ENCODE measurements at places on chromosomes 16 and 17.
A peak's percentile ranks its signal among the peaks of the same experiment; 100 is the strongest.

GRCh38 chr16:1708083-1708767 lies 2.2 kb downstream of the MAPK8IP3 start:
- DNase-seq, result no peak

- DNase-seq, result no peak
Observed at GRCh38 chr16:84879569-84880487, 60.0 kb downstream of the CRISPLD2 start.

DNA sequence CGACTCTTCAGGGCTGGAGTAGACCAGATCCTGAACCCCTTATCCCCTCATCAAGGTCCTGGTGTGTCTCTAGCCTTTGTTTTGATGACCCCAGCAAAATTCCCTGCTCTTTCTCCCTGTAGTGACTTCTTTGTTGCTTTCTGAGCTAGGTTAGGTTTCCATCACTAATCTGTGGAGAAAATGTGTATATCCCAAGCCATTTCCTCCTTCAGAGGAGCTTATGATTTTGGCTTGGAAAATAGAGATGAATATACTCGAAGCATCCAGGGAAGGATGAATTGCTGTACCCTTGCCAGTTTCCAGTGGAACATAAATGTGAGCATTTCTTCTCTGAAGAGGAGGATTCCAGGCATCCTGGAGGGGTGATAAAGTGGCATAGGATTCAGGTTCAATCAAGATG lies 55.8 kb downstream of the KSR1 start:
- no peak for DNase-seq

GRCh38 chr16:85428168-85428898 lies 184.8 kb upstream of the GSE1 start:
- peak; percentile 46 for DNase-seq

DNA sequence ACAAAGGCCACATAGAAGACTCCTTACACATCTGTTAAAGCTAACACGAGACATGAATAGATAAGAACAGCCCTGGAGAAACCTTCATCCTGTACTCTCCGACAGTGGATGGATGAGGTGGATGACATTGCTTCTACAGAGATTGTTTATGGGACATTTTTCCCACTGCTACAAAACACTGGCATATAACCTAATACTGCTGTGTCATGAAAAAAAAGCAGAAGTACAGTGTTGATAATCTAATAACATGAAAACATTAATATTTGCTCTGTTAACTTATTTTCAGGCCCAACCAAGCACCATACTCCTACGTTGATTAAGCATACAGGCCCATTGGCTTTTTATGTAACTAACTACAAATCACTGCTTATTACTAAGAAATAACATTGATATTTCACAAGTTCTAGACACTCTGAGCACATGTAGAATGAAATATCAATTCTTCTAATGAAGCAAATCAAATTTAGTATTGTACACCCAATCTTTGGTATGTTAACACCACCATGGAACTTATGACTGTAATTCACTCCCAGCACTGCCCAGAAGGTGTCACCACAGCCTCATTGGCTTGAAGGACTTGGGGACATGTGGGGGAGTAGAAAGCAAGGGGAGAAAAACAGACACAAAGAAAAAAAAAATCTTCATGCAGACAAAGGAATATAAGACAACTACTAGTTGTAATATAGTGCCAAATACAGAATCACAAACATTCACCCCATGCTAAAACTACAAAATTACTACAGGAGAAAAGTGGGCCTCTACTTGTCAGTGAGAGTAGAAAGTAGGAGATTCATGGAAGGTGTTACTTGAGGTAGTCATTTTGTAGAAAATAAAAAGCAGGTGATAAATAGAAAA lies 330.0 kb upstream of the PMFBP1 start:
- DNase-seq, result peak; percentile 61

DNA sequence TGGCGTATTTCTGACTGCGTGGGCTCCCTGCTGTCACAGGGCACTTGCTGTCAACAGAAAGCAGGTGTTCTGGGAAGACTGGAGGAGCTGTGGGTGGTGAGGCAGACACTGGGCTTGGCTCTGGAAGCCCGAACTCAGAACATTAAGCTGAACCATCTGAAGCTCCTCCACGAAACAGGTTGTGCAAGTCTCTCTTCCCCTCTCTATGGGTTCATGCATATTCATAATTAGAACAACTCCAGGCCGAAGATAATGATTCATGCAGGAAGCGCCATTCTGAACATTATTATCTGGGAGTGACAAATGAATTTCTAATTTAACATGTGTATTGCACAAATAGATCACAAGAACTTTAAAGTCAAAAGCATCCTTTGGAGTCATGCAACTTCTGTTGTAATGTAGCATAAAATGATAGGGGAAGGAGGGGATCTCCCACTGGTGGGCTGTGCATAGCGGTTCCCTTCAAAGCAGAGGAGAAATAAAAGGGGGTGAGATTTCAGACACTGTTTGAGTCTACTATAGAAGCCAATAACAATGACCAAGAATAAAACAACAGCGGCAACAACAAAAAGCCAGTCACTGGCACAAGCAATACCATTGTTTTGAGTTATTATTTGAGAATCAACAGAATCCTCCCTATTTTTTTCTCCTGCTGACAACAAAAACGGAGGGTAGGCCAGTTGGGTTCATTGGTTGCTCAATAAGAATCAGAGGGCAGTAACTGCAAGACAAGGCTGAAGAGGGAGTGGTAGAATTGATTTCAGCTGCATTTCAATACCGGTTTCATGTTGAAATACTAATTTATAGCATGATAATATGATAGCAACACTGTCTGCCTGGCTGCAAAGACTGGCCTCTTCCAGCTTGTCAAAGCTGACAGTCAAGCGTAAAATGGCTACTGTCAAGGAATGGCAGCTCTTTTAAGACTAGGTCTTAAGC lies 407.3 kb downstream of the XYLT1 start:
- peak; percentile 72 for DNase-seq

DNA sequence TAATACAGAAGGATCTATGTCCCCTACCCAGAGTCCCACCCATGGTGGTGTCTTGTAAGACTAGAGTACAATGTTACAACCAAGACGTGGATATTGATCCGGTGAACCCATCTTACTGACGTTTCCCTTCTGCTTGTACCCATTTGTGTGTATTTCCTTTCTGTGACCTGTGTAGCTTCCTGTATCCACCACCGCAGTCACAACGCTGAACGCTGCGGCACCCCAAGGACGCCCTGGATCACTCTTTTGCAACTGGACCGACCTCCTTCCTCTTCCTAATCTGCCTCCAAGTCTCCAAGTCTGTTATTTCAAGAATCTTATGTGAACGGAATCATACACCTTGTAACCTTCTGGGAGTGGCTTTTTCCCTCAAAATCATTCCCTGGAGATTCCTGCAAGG lies 33.5 kb upstream of the CBX4 start:
- DNase-seq, result no peak

- DNase-seq, result peak; percentile 38
Observed at GRCh38 chr17:55845385-55845784, 94.5 kb downstream of the PCTP start.

- no peak for DNase-seq
Observed at GRCh38 chr17:73360961-73361761, 49.4 kb upstream of the CDC42EP4 start.

- no peak for DNase-seq
Observed at GRCh38 chr16:27345201-27345600, 31.4 kb downstream of the IL4R start.

DNA sequence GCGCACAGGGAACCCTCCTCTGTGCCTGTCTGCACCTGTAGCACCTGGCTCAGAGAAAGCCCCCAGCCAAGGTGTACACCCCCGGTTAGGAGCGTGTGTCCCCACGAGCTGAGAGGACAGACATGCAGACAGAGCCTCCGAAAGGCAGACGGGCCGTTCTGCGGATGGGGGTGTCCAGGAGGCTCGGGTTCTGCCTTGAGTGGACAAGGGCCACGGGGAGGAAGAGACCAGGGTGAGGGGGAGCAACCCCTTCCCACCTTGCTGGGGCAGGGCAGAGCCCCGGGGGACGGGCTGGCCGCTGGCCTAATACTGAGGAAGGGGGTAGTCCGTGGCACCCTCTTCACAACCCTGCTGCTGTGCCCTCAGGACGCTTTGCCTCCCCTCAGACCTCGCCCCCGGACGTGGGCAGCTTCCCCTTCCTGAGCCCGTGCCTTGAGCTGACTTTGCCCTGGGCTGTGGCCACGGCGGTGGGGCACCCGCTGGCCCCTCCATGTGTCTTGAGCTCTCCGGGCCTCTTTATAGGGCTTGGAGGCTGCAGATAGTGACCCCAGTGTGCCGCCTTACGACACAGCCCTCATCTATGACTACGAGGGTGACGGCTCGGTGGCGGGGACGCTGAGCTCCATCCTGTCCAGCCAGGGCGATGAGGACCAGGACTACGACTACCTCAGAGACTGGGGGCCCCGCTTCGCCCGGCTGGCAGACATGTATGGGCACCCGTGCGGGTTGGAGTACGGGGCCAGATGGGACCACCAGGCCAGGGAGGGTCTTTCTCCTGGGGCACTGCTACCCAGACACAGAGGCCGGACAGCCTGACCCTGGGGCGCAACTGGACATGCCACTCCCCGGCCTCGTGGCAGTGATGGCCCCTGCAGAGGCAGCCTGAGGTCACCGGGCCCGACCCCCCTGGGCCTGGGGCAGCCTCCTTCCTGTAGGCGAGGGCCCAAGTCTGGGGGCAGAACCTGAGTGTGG lies 5.7 kb downstream of the SLC22A31 start:
- DNase-seq, result no peak

DNA sequence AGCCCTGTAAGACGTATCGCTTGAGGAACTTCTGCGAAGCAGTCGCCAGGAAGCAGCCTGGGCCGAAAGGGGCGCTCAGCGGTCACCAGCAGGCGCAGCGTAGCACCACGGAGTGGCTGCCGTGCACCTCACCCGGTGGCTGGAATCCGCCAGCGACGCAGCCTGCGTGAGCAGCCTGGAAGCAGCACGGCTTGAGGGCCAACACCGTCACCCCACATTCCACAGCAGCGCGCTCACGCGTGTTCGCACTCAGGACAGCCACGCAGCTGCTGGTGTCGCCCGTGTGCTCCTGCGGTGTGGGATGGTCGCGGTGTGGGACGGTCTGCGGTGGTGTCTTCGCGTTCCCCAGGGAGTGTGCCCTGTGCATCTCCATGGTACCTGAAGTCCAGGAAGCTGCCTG lies 9.6 kb downstream of the UBE2I start:
- no peak for DNase-seq

DNA sequence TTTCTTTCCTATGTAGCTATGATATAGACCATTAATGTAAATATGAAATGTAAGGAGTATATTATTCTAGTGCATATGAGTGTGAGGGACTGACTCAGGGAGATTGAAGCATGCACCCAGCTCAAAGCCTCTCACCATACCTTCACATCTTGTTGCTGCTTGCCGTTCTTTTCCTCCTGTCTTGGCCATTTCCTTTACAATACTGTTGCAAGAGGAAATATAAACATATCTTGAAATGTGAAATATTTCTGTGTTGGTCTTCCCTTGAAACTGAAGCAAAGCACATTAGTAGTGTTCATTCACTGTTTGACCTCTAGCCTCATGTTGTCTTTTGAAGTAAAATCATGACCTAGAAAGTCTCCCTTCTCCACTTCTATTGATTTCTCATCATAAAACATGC lies 46.6 kb downstream of the PHKB start:
- no peak for DNase-seq

DNA sequence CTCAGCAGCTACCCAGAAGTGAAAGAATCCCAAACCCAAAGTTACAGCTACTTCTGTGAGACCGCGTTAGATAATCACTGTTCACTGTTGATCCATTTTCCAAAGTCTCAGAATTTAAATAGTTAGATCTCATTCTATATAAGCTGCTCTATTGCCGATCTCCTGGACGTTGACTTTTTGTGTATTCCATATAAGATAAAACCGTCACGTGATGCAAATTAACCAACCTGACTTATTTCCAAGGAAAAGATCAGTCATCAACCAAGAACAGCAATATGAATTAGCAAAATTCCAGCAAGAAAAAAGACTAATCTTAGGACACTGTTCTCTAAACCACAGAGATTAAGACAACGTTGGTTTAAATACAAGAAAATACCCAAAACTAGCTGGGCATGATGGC lies 8.3 kb downstream of the ACOX1 start:
- no peak for DNase-seq

DNA sequence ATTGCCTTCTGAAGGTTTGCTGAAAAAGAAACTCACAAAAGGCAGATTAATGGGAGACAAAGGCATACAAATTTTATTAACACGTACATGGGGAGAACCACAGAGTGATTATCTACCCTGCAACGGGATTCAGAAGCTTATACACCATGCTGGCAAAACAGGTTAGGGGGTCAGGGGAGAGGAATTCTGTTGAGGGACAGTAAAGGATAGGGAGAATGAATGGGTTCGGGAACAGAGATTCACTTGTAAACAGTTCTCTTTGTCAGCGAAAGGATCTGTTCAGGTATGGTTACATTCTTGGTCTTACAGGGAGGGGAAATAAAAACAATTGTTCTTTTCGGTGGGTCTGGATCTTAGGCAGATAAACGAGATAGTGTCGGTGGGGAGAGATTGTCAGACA lies 54.3 kb upstream of the B4GALNT2 start:
- no peak for DNase-seq
